ENCODE measurements at places on chromosomes 4 and X. TPM values are rescaled to one million over a fixed set of nuclear protein-coding genes. Genes with fewer than 3 reads are reported as not detected.

The SULT1E1 gene
- total RNA-seq, result not detected

The C4orf51 gene
- not detected for total RNA-seq

The XKRX gene
- total RNA-seq, result not detected

The COPS4 gene
- total RNA-seq, result 11.7 TPM

The CCNQ gene
- total RNA-seq, result 8.0 TPM

The MAGIX gene
- total RNA-seq, result 8.1 TPM

The LINC00632 gene
- 124 TPM for total RNA-seq

Data from pancreas (tissue), 10 donors.